ENCODE measurements at places on chromosomes 13 and 19.

DNA sequence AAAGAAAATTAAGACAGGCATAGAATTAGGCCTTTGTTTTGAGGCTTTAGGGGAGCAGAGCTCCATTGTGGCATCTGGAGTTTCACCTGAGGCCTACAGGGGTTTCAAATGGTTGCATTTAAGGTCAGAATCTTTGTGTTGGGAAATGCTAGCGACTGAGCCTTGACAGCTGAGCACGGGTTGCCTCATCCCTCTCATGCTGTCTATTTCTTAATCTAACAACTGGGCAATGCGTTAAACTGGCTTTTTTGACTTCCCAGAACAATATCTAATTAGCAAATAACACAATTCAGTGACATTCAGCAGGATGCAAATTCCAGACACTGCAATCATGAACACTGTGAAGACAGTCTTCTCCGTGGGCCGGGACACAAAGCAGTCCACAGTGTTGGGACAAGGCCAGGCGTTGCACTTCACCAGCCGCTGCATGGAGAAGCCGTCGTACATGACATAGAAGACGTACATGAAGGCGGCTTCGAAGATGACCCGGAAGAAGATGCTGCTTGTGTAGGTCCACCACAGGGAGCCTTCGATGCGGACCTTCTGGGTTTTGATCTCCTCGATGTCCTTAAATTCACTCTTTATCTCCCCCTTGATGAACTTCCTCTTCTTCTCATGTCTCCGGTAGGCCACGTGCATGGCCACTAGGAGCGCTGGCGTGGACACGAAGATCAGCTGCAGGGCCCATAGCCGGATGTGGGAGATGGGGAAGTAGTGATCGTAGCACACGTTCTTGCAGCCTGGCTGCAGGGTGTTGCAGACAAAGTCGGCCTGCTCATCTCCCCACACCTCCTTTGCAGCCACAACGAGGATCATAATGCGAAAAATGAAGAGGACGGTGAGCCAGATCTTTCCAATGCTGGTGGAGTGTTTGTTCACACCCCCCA is 3.8 kb downstream of the GJB2 start:
- no peak for DNase-seq

- no peak for DNase-seq
Observed at GRCh38 chr13:42076309-42076713, 27.9 kb downstream of the DGKH start.

GRCh38 chr13:73740666-73741065 is 393.5 kb downstream of the KLF12 start:
- no peak for DNase-seq

GRCh38 chr19:8129061-8129618 is 20.3 kb downstream of the FBN3 start:
- no peak for DNase-seq

- no peak for DNase-seq
Observed at GRCh38 chr13:70311191-70311590, 202.9 kb upstream of the KLHL1 start.

DNA sequence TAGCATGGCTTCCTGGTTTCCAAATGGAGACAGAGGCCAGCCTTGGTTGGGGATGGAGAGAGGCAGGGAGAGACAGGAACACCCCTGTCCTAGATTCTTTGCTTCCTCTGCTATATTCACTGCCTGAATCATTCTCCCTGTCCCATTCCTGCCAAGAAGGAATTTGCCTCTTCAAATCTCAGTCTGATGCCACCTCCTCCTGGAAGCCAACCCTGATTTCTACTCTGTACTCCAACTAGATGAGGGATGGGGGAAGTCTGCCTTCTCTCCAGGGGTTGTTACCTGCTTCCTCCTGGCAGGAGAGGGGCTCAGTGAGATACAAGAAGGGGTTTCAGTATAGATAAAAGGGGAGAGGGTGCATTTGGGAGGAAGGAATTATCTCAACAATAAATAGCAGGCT is 1.3 kb upstream of the ACTL9 start:
- no peak for DNase-seq

- no peak for DNase-seq
Observed at GRCh38 chr13:19596960-19597361, 35.6 kb upstream of the TPTE2 start.

- DNase-seq = no peak
Observed at GRCh38 chr19:16148443-16149229, 5.2 kb downstream of the HSH2D start.

- no peak for DNase-seq
Observed at GRCh38 chr19:23943411-23943810, 28.7 kb downstream of the ZNF726 start.

- no peak for DNase-seq
Observed at GRCh38 chr13:30394751-30395191, 27.5 kb upstream of the UBE2L5 start.

DNA sequence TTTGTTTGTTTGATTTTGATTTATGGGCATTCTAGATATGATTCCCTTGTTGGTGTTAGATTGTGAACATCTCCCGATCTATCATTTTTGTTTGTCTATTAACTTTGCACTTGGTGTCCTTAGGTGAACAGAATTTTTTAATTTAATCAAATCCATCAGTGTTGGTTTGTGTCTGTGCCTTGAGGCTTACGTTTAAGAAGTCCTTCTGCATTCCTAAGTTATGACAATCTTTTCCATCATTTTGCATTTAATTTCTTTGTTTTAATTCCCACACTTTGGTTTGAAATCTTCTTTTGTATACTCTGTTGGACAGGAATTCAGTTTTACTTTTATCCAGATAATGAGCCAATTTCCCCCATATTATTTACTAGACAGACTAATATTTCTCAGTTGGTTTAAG is 421.7 kb downstream of the HS6ST3 start:
- DNase-seq = no peak

- DNase-seq = no peak
Observed at GRCh38 chr19:18070181-18070580, 16.6 kb downstream of the IL12RB1 start.

GRCh38 chr19:495402-496111 is 729 bp upstream of the MADCAM1 start:
- peak; percentile 40 for DNase-seq

DNA sequence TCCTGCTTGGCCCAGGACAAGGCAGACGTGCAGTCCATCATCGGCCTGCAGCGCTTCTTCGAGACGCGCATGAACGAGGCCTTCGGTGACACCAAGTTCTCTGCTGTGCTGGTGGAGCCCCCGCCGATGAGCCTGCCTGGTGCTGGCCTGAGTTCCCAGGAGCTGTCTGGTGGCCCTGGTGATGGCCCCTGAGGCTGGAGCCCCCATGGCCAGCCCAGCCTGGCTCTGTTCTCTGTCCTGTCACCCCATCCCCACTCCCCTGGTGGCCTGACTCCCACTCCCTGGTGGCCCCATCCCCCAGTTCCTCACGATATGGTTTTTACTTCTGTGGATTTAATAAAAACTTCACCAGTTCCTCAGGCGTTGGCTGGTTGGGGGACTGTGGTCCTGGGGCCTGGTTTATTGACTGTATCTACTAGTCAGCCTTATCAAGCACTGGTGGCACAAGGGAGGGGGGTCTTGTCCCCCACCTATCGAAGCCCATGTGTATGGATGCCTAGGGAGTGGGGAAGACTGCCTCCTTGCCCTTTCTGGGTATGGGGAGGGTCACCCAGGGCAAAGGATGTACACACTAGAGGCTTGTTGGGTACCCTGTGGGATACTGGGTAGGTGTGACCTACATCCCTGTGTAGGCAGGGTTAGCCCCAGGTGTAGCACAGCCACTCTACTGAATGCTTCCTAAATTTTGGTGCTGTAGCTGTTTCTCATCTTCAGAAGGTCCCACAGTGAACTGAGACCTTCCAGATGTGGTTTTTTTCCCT is 4.4 kb downstream of the CHMP2A start:
- DNase-seq = no peak

GRCh38 chr19:18910801-18911436 is 8.3 kb downstream of the COPE start:
- no peak for DNase-seq

DNA sequence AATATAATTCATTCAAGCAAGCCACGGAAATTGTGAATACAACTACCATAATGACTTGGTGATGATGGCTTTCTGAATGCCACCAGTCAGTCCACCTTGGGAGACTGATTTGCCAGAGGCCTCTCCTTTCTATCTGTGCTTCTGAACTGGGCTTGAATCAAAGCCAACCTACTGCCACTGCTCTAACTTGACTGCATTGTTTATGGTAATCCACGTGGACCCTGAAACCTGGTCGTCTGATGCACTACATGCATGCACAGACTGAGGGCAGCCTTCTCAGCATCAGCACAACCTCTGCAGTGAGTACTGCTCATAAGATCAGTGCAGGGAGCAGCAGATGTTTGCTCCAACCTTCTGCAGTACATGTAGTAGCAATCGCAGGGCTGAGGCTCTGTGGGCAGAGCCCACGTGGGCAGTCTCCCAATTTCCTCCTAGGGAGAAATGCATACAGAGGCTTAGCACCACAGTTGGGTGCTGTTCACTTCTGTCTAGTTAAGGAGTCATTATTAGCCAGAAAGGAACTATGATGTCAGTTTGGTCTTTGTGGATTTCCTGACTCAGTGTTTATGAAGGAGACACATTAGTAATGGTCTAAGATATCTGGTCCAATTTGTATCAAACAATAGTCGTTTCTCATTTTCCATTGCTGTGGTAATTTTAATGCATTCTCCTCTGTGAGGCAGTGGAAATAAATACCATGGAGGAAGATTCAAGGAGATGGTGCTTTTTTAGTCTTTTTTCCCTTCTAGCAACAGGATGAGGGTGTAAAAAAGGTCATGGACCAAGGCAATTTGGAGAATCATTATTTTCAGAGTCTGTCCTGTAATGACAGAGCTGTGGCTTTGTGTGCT is 82.5 kb downstream of the AKAP11 start:
- DNase-seq = peak; percentile 65

DNA sequence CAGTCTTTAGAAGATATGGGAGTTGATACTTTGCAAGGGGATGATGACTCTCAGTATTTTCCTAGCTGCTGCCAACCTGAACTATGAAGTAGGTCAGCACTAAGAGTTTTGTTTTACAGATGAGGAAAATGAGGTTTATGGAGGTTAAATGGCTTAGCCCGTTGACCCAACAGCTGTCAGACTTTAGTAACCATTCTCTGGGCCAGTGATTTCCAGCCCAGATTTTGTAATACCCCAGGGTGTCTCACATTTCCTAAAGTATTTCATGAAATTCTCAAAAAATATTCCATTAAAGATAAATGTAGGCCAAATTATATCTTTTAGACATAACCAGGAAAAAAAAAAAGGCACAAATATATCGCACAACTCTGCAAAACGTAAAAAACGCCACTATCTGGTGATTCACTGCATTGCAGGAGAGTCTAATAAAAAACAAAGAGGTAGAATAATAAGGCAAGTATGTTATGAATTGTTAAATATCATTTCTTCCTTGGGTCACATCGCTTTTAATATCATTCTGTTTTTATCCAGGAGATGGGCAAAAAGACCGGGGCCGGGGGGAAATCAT is 112.5 kb downstream of the DACH1 start:
- DNase-seq = no peak

DNA sequence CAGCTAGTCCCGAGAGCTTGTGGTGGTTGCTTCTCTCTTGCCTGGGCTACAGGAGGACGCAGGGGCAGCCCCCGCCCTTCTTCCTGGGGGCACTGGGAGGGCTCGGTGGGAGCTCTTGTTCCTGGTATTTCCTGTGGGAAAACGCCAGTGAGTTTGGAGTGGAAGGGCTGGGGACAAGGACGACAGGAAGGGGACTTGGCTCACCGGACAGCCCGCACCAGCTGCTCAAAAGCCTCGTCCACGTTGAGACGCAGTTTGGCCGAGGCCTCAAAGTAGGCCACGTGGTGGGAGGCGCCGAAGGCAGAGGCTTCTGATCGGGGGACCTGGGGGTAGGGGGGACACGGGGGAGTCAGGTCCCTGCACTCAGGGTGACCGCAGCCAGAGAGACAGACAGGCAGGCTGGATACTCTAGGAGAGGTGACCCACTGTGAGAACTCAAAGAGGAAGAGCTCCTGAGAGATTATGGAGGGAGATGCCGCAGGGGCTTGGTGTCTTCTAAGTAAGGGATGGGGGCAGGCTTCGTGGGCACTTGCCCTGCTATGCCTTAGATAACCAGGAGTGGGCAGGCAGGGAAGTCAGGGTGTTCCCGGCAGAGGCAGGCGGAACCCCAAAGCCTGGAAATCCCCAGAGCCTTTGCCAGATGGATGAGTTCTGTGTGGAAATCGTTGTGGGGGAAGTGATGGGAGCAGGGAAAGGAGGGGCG is 4.3 kb downstream of the RRAS start:
- no peak for DNase-seq

DNA sequence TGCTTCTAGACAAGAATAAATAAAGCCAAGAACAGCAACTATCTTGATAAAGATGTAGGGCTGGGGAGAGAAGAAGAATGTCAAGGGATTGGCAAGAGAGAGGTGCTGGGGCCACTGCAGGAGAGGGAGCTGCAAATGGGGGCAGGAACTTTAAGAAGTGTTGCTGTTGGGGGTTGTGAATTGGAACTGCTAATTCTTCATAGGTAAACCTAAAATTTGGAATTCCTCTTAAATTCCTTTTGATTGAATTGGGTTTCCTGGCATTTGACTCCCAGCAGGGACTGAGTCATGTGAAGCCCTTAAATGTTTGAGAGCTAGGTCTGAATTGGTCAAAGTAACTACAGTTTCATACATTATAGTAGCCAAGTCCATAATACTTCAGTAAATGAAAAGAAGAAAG is 305.6 kb upstream of the TMTC4 start:
- DNase-seq = no peak

DNA sequence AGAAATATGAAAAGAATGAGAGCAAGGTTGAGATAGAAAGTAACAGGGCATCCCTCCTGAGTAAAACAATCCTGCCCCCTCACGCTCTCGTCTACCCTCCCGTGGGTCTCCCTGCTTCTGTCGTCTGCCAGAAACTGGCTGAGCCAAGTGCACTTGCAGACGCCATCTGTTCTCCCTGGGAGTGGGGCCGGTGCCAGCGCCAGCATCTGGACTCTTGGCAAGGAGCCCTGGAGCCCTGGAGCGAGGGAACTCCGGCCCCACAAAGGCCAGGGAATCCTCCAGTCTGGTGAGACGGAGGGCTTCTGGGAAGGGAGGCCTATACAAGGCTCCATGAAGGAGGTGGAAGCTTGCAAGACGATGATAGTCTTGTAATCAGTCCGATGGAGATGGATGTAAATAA is 2.3 kb upstream of the TMEM91 start:
- DNase-seq = no peak

DNA sequence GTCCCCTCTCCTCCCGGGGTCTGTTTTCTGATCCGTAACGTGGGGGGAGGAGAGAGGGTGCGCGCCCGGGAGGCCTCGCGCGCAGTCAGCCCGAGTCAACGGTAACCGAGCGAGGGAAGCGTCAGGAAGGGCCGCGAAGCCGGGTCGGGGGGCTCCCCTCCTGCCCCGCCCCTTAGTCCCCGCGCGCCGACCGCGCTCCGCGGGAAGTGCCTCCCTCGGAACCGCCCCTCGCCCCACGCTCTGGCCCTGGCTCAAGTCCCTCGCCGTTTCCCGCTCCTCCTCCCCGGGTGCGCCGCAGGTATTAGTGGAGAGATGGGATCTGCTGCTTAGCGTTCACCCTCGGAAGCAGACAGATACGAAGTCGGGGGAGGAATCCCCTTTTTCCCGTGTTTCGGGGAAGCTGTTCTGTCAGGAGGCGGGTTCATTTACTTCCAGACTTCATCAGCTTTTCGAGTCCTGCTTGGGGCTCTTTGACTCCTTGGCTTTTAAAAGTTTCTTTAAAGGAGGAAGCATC is 770 bp downstream of the HNRNPM start:
- peak; percentile 49 for DNase-seq

- DNase-seq = no peak
Observed at GRCh38 chr19:10769533-10770491, 51.9 kb downstream of the DNM2 start.
